ENCODE measurements at places on chromosomes 5 and 9.

DNA sequence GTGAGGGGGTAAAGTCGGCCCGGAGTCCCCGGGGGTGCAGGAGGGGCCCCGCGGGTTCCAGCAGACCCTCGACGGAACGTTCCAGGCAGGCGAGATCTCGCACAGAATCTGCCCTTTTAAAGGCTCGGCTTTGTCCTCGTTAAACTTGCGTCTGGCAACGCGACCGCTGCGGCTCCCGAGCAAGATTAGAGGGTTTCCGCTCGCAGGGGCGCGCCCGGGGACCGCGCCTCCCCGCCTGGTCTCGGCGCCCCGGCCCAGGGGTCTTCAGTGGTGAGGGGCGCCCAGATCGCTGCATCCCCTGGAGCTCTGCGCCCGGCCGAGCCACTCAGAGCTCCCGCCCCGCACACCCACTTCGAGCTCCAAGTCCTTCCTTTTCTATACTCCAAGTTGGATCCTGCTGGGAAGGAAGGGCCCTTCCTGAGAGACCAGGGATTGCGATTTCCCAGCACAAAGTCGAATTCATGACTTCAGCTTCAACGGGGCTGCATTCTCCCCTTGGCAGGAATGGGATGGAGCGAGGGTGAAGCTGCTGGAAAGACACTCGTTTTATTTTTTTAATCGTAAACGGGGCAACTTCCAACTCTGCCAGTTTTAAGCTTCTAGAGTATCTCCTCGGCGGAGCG, 11.3 kb downstream of the PROP1 start:
- no peak for DNase-seq

GRCh38 chr5:59034498-59035186, 451.8 kb downstream of the RAB3C start:
- DNase-seq, result peak; percentile 53

DNA sequence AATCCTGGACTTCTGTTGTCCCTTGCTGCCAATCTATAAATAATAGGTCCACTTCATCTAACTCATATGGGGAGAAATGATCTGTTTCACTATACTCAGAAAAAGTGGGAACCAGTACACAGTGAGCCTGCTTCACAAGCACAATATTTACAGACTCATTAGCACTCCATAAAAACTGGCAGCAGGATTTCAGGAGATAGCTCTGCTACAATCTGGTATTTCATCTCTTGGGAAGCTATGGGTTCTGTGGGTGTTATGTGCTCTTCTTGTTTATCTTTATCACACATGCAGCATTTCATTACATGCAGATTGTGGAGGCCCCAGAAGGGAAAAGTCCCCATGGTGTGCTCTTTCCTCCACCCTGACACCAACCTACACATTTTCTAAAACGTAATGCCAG, 33.2 kb downstream of the UGT3A2 start:
- no peak for DNase-seq

DNA sequence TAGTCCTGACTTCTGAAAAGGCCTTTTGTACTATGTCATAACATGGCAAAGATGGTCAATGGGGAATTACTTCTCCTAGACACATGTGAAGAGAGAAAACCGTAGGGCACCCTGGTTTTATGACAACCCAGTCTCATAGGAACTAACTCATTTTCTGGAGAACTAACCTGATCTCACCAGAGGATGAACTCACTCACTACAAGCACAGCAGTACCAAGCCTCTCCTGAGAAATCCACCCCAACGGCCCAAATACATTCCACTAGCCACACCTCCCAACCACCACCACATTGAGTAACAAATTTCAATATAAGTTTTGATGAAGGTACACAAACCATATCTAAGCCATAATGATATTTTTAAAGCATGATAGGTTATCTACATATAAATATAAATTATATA, 909.3 kb upstream of the CDH10 start:
- no peak for DNase-seq

DNA sequence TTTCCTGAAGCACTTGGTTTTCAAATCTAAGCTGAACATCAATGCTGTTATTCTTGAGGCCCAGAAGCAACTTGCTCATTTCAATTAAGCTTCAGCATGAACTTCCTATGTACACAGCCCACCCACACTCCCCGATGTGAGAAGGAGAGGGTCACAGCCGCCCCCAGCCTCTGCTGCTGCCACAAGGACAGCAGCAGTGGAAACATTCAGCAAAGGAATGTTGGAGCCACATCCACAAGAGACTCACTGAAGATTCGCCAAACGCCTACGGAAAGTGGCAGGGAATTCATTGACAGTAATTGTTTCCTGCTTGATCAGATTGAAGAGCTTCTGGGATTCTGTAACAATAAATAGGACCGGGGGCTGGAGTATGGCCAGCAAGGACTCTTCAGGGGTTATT, 2.9 kb downstream of the TGFBI start:
- no peak for DNase-seq

DNA sequence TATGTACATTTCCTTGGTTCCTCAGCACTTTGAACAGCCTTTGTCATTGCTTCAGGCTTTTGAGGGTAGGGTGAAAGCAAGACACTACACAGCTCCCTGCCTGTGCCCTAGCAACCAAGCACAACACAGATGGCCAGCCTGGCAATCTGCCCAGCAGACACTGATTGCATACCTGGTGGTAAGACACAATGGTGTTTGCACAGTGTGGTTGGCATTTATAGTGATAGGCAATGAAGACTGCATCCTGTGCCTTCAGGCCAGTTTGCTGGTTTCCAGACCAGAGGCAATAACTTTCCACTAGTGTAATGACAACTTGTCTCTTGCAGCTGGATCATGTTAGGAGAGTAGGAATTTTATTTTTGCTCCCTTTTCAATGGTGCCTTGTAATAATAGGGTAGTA, 144.5 kb upstream of the TNC start:
- DNase-seq, result no peak

GRCh38 chr5:138844812-138845513, 30.2 kb downstream of the LRRTM2 start:
- DNase-seq, result no peak

DNA sequence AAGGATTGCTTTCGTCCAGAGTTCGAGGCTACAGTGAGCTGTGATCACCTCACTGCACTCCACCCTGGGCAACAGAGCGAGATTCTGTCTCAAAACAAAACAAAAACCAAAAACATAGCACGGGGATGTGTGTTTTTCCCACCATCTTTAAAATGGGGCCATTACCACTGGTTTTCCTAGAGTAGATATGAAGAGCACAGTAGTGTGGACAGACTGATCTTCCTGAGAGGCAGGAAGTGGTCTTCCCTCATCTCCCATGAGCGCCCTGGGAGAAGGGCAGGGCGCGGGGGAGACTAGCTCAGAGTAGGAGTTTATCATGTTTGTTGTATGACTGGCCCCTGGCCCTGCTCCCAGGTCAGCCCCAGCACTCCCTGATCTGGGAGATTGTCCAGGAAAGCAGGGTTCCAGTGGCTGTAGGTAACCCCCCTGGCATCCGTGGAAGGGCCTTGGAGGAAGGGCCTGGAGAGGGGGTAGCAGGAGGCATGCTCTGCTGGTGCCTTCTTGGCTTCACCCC, 2.3 kb downstream of the SUSD3 start:
- DNase-seq, result peak; percentile 53

DNA sequence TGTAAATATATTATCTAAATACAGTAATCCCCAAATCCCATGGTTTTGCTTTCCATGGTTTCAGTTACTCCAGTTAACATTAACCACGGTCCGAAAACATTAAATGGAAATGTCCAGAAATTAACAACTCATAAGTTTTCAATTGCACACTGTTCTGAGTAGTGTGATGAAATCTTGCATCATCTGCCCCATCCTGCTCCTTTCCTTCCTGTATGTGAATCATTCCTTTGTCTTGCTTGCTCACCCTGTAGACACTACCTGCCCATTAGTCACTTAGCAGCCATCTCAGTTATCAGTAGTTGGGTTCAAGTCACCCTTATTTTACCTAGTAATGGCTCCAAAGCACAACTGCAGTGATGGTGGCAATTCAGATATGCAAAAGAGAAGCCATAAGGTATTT, 1568.5 kb upstream of the WWC1 start:
- DNase-seq, result peak; percentile 16

DNA sequence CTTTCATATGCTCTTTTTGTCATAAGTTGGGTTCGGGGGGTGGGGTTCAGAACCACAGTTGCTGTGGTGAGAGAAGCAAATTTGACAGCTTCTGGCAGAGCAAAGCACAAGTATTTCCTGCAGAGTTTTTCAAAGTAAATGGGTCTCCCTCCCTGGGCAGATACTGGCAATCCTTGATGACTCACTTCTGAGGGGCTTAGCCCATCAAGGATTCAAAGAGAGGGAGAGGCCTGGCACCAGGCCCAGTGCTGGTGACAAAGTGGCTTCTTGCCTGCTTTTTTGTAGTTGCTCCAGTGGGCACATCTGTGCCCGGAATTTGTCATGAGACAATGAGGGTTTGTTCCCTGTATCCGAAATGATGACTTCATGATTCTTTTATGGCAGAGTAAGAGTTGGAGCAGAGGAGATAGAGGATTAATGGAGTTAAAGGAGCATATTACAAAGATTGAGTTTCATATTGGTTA, 46.6 kb upstream of the TNC start:
- DNase-seq, result no peak

DNA sequence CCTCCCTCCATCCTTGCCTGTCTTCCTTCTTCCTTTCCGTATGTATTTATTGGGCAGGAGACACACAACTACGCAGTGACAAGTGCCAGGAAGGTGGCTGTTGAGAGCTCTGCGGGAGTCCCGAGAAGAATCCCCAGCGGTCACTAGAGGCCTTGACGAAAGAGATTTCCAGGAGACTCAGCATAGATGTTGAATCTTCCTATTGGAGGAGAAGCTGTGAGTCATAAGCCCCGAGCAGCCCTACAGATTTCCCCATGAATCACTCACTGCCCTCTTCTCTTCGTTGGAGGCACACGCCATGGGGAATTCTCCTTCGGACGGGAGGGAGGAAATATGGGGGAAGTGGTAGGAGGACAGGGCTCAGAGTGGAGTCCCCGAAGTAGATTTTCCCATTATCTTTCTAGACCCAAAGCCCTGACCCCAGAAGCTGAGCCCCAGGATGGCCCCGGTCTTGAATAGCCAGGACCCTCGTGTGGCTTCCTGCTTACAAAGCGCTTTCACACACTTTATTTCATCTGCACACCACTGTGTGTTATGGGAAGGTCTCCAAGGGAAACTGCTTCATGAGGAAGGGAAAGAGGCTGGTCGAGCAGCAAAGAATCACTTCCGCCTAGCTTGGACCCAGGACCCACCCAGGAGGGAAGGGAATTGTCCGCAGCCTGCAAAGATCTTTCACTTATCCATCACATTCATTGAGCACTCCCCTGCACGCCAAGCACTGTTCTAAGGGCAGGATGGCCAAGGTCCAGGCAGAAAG, 12.7 kb downstream of the DUSP1 start:
- DNase-seq, result no peak

DNA sequence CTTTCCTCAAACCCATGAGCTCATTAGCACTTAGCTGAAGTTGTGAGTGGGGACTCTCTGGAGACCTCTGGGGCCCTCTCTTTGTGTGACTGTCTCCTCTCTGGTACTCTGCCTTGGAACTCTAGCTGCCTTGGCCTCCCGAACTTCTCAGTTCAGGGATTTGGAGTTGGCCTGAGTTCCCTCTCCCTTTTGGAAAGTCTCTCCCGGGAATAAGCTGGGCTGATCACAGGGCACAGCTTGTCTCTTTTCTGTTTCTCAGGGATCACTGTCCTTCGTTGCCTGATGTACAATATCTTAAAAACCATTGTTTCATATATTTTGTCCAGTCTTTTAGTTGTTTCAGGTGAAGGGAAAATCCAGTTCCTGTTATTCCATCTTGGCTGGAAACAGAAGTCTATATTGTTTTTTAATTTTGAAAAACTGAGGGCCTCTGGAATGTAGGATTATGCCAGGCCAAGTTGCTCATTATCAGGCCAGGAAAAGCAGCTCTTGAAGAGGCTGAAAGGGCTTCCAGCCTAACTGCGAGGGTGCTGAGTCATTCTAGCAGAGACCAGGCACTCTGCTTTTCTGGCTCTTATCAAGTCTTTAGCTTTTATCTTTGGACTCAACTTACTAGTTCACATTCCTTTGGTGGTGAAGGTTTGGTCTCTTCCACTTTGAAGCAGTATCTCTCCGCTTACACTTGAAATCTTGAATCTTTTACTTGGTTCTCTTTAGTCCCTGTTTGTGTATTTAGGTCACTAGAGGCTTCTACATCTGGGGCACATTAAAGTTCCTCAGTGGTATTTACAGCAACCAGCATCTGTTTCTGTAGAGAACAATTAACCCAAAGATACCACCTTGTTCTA, 8.4 kb upstream of the RGS3 start:
- DNase-seq, result peak; percentile 21

DNA sequence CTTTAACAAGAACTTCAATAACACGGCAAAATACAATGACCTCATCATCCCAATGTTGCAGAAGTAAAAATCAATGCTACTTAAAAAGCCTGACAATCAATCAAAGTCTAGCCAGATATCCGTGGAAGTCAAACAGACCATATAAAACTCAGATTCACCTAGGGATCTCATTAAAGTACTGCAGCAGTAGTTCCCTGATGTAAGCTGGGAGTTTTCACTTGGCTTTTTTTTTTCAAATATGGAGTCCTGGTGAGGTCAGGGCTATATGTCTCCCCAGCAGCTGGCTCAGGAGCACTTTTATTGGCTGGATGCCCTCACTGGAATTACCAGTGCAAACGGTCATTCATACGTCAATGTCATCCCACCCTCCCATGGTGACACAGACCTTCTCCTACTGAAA, 220.6 kb upstream of the SLC30A5 start:
- DNase-seq, result no peak

GRCh38 chr9:128972956-128973355, 25.5 kb downstream of the NUP188 start:
- no peak for DNase-seq

DNA sequence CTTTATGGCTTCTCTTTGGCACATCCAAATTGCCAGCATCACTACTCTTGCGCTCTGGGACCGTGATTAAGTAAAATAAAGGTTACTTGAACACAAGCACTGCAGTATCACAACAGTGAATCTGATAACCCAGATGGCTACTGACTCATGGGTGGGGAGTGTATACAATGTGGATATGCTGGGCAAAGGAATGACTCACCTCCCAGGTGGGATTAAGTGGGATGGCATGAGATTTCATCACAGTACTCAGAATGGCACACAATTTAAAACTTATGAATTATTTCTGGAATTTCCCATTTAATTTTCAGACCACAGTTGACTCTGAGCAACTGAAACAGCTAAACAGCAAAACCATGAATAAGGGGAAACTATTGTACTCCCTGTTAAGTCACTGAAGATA, 4.3 kb downstream of the GFM2 start:
- DNase-seq, result peak; percentile 31

- DNase-seq, result no peak
These were observed 7.7 kb upstream of the VAV2 start for GRCh38 chr9:133999851-134000265.

All from activated CD4-positive, alpha-beta T cell treated with anti-CD3 and anti-CD28 coated beads, Interleukin-2, amount 50 U/mL, for 16 hours (primary cell).